ENCODE measurements at places on chromosomes 13 and 19. TPM values are rescaled to one million over a fixed set of nuclear protein-coding genes. Genes with fewer than 3 reads are reported as not detected.

DNA sequence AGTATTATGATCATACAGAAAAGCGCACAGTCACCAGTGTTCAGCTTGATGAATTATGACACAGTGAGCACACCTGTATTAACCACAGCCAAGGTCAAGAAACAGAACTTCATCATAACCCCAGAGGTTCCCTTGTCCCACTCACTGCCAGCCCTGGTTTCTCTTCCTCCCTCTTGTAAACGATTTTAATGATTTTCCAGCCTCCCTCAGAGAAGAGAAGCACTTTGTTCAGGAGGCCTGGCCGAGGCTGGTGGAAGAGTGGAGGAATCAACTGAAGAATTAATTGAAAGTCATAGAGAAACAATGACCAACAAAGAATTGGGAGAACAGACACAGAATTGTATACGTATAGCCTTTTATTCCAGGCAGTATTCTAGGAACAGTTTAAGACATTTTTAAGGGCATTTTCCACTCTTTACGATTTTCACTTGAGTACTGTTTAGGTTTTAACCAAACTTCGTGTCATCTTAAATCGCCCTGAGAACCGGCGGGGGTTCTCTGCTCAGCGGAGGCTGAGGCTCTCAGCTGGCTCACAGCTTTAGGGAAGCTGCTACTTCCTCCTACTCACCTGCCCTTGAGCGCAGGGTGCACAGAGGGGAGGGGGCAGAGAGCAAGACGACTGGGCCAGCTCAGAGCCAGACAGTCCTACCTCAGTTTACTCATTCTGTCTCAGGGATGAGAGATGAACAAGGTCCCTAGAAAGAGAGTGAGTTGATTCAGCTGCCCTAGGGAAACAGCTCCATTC is 108.6 kb downstream of the AKAP11 start:
- no peaks in the 10 kb centered on the region for H3K4me1 ChIP-seq
- H3K36me3 ChIP-seq: no peaks in the 10 kb centered on the region
- H3K4me3 ChIP-seq: no peak overlapping the region
- no peak overlapping the region for H3K27ac ChIP-seq
- no peak for DNase-seq
- H3K27me3 ChIP-seq: peaks cover 12% of the 10 kb centered on the region

Gene NCR1
- total RNA-seq: not detected

Gene CAPN12
- total RNA-seq: 6.1 TPM

- no peak for DNase-seq
- no peak overlapping the region for H3K27ac ChIP-seq
- peaks cover 2% of the 10 kb centered on the region for H3K27me3 ChIP-seq
- H3K4me3 ChIP-seq: no peak overlapping the region
- no peaks in the 10 kb centered on the region for H3K4me1 ChIP-seq
These were observed 26.3 kb upstream of the SLC15A1 start for GRCh38 chr13:98778749-98779148.

DNA sequence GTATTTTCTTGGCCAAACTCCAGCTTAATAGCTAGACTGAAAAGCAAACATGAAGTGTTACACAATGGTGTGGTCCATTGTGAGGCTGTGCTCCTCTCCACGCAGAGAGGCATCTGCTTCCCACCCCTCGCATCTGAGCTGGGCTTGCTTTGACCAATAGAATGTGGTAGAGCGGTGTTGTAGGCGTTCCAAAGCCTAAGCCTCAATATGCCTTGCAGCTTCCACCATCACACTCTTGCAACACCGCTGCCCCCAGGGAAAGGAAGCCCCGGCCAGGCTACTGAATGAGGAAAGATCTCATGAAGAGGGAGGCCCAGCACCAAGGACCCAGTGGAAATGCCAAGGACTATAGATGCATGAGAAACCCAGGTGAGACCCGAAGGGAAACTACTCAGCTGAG is 9.4 kb downstream of the FLT1 start:
- H3K36me3 ChIP-seq: no peaks in the 10 kb centered on the region
- H3K27me3 ChIP-seq: peaks cover 47% of the 10 kb centered on the region
- no peak overlapping the region for H3K4me3 ChIP-seq
- DNase-seq: no peak
- no peak overlapping the region for H3K27ac ChIP-seq

DNA sequence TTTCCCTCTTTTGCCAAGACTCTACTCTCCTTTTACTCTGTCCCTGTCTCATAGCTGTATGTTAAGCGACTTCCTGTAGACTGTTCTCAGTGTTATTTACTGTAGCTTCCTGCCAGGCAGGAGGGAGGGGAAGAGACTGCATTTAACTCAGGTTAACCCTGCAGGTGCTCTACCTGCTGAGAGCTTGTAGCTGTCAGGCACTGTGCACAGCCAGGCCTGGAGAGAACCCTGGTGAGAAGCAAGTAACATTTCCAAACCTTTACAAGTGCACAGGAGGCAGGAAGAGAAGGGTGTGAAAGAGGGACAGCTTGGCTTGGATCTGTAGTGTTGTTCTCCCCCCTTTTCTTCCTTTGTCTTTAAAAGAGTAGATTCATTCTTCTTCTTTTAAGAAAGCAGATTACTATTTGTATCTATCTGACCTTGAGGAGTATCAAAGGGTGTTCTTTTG is 167.1 kb downstream of the LMO7 start:
- H3K36me3 ChIP-seq: peaks cover 27% of the 10 kb centered on the region
- peaks cover 24% of the 10 kb centered on the region for H3K4me1 ChIP-seq
- no peaks in the 10 kb centered on the region for H3K27me3 ChIP-seq
- H3K27ac ChIP-seq: peak overlapping the region; percentile 3

DNA sequence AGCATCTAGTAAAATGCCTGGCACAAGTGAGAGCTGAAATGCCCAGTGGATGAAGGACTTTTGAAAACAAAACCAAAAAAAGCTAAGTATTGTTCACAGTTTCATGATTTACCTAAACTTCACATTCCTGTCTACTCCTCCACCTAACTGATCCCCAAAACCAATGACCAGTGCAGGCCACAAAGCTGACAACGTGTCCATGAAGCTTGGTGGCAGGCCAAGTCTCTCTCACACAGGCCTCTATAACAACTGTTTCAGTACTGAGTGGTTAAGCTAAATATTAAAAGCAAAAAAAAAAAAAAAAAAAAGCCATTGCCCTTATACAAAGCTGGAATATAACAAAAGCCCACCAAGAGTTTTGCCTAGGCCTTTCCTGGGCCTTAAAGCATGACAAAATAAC is 36.4 kb downstream of the STK24 start:
- H3K4me3 ChIP-seq: no peak overlapping the region
- peaks cover 5% of the 10 kb centered on the region for H3K36me3 ChIP-seq
- peak overlapping the region; percentile 97 for H3K27ac ChIP-seq
- no peak for DNase-seq
- no peaks in the 10 kb centered on the region for H3K27me3 ChIP-seq

DNA sequence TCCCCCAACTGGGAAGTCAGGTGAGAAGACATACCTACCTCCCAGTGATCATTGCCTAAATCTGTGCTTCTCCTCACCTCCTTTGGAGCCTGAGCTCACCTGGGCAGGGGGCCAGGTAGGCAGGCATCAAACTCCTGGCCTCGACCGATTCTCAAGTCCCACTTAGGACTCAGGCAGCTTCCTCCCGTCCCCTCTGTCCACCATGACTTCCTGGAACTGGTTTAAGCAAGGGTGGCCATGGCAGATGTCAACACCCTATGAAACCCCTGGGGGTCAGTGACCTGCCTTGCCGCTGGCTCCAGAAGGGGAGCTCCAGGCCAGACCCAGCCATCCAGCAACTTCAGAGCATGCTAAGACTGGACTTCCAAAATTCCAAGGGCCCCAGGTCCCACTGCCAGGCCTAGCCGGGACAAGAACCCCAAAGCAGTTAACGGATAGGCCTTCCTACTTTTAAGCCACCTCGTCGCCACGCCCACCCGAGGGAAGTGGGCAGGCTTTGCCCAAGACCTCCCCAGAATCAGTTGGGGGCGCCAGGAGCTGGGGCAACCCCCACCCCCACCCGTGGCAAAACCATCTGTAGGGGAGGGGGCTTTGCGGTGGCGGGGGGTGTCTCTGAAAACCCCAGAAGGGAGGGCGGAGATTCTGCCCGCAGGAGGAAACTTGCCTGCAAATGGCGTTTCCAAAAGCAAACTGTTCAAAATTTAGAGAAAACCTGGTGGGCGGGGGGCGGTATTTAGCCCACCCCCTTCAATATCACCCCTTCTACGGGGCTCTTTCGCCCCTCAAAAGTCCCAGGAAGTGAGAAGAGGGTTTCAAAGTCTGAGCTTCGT is 657 bp downstream of the PLIN3 start:
- no peak for DNase-seq
- peaks cover 6% of the 10 kb centered on the region for H3K4me1 ChIP-seq
- H3K4me3 ChIP-seq: peak overlapping the region; percentile 85
- no peaks in the 10 kb centered on the region for H3K27me3 ChIP-seq
- peaks cover 3% of the 10 kb centered on the region for H3K36me3 ChIP-seq

DNA sequence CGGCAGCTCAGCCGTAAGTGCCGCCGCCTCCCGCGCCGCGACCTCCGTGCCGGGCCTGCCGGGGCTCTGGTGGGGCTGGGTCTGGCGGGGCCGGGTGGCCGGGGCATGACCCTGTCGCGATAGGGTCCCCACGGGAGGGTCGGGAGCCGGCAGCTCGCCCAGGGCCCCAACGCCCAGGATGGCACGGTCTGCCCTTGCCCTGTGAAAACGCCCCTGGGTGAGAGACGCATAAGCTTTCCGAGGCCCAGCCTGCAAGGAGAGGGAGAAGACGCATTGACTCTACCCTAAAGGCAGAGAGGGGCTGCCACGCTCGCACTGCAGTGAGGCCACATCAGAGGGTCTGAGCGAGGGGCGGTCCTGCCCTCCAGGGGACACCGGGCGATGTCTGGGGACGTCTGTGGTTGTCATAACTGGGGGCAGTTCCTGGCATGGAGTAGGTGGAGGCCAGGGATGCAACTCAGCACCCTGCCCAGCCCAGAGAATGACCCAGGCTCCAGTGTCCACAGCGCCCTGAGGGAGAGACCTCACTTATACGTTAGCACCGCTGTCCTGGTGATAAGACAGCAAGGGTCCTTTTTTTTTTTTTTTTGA is 539 bp downstream of the ZNF554 start:
- H3K36me3 ChIP-seq: peaks cover 9% of the 10 kb centered on the region
- peaks cover 3% of the 10 kb centered on the region for H3K4me1 ChIP-seq
- peak overlapping the region; percentile 93 for H3K4me3 ChIP-seq
- DNase-seq: no peak

- no peak within 1 kb of the TSS for H3K27ac ChIP-seq
- DNase-seq: no peak
- no peaks in the 10 kb centered on the region for H3K36me3 ChIP-seq
- H3K27me3 ChIP-seq: peaks cover 15% of the 10 kb centered on the region
- no peaks in the 10 kb centered on the region for H3K4me1 ChIP-seq
- no peak within 1 kb of the TSS for H3K4me3 ChIP-seq
These were observed at the start of gene IL12RB1 for GRCh38 chr19:18086590-18087138. Gene IL12RB1, minus strand, starts transcription at chr19:18086934. Its CDS starts 111 bp downstream, at chr19:18086823.

GRCh38 chr19:51576850-51577249 is 5.8 kb downstream of the ZNF175 start:
- peaks cover 7% of the 10 kb centered on the region for H3K4me1 ChIP-seq
- H3K4me3 ChIP-seq: no peak overlapping the region
- no peaks in the 10 kb centered on the region for H3K27me3 ChIP-seq
- H3K27ac ChIP-seq: no peak overlapping the region

Gene CGB8
- total RNA-seq: 0.29 TPM

- DNase-seq: no peak
- H3K4me1 ChIP-seq: peaks cover 1% of the 10 kb centered on the region
- no peaks in the 10 kb centered on the region for H3K27me3 ChIP-seq
- no peak overlapping the region for H3K27ac ChIP-seq
- H3K36me3 ChIP-seq: peaks cover 4% of the 10 kb centered on the region
- H3K4me3 ChIP-seq: no peak overlapping the region
These were observed 16.3 kb downstream of the PBX4 start for GRCh38 chr19:19602136-19602712.

- no peak overlapping the region for H3K4me3 ChIP-seq
- no peaks in the 10 kb centered on the region for H3K27me3 ChIP-seq
- no peaks in the 10 kb centered on the region for H3K4me1 ChIP-seq
- no peak for DNase-seq
These were observed 57.2 kb downstream of the DHRS12 start for GRCh38 chr13:51746802-51747201.

DNA sequence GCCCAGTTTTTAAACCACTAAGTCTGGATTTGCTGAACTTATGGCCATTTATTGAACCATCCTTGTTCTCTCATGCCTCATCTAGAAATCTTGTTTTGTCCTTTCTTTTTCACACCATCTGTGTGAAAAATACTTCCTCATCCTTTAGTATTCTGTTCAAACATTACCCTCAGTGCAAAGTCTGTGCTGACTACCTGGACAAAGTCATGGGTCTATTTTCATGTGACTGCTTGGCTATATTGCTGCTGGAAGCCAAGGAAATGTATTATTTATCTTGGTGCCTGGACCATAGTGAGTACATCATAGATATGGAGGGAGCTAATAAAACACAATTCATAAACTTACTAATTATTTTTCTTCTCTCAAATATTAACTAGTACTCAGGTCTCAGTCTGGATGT is 312.5 kb downstream of the OXGR1 start:
- H3K4me3 ChIP-seq: no peak overlapping the region
- H3K27ac ChIP-seq: no peak overlapping the region
- H3K27me3 ChIP-seq: peaks cover 14% of the 10 kb centered on the region
- H3K36me3 ChIP-seq: no peaks in the 10 kb centered on the region
- DNase-seq: no peak

- H3K27me3 ChIP-seq: no peaks in the 10 kb centered on the region
- H3K27ac ChIP-seq: no peak overlapping the region
- H3K4me1 ChIP-seq: no peaks in the 10 kb centered on the region
- no peak for DNase-seq
- H3K4me3 ChIP-seq: no peak overlapping the region
- H3K36me3 ChIP-seq: no peaks in the 10 kb centered on the region
These were observed 446.0 kb downstream of the PCDH20 start for GRCh38 chr13:60969656-60970055.

DNA sequence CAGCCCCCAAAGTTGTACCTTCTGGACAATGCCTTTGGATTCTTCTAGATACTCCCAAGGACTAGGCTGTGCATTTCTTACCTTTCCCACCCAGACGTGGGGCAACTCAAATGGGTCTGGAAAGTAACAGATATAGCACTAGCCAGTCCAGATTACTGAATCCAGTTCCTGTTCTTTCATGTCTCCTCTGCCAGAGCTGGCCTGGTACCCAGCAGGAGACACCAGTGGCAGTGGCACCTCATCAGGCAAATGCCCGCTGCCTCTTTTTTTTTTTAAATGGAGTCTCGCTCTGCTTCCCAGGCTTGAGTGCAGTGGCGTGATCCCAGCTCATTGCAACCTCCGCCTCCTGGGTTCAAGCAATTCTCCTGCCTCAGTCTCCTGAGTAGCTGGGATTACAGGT is 43.2 kb downstream of the N4BP2L2 start:
- no peak for DNase-seq
- H3K27me3 ChIP-seq: no peaks in the 10 kb centered on the region
- no peaks in the 10 kb centered on the region for H3K36me3 ChIP-seq

DNA sequence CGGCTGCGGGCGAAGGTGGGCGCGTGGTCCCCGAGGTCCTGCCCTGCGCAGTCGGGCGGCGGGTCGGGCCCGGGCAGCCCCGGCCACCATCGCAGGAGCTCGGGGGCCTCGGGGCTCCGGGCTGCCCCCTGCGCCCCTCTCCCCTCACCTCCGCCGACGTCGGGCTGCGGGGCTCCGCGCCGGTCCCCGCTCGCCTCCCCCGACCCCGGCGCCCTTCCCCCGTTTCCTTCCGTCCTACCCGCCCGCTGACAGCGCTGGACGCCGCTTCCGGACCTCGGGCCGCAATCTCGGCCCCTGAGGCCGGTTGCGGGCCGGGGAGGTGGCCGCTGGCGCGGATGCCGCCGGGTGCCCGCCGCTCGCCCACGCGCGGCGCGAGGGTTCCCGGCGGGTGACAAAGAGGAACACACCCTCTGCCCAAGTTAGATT is 720 bp downstream of the FARP1 start:
- H3K27me3 ChIP-seq: peaks cover 8% of the 10 kb centered on the region
- H3K4me1 ChIP-seq: peaks cover 48% of the 10 kb centered on the region
- DNase-seq: no peak
- peak overlapping the region; percentile 98 for H3K27ac ChIP-seq
- H3K36me3 ChIP-seq: no peaks in the 10 kb centered on the region

Gene RNF17
- total RNA-seq: not detected

Gene KCNC3
- 57.7 TPM for total RNA-seq

All from mesothelial cell of epicardium (in vitro differentiated cells).